ENCODE measurements at places on chromosomes 6 and 20.

GRCh38 chr6:122878796-122879195 lies 89.7 kb downstream of the SMPDL3A start:
- DNase-seq = no peak

DNA sequence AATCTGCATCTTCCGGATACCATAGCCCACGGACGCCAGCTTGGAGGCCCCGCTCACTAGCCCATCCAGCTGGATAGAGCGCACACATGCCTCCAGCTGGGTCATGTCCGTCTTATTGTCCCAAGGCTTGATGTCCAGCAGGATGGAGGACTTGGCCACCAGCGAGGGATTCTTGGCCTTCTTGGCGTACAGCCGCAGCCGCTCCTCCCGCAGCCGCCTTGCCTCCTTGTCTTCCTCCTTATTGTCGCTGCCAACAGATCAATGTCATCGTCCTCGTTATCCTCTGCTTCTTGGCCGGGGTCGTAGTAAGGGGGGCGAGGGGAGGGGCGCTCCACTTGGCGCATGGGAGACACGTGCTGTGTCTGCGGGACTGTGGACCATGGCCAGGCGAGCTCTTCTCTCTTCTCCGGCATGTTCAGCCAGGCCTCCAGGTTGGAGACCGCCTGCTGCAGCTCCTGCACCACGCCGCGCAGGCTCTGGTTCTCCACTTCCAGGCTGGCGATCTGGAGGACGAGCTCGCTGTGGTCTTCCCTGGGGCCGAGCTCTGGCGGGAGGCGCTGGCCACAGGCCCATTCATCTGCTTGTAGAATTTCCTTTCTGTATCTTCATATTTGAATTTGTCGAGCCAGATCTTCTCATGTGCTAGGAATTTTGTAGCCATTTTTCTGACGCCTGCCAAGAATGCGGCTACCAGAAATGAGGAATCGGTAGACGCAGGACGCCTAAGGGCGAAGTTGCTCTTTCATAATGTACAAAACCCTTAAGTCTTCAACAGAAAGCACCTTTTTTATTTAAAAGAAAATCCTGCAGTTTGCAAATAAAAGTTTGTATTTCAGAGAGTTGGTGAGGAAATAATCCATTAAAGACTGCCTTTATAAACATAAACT lies 60.1 kb upstream of the PTPRK start:
- DNase-seq = no peak

DNA sequence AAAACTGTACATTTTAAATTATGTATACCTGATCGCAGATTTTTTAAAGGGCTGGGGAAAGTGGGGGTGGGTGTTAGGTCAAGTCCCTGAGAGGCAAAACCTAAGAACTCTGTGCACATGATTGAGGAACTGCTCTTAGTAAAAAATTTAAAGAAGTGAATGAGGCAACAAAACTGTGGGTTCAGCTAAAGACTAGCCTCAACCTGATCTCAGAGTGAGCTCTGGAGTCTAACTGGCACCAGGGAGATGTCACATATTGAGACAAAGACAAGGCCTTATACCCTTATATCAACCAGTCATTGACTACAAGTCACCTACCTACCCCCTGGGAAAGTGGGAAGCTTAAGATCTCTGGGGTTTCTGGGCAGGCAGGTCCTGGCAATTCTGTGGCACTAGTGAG lies 27.4 kb upstream of the RUNX2 start:
- no peak for DNase-seq

- no peak for DNase-seq
These were observed 102.6 kb downstream of the IBTK start for GRCh38 chr6:82144852-82145340.

DNA sequence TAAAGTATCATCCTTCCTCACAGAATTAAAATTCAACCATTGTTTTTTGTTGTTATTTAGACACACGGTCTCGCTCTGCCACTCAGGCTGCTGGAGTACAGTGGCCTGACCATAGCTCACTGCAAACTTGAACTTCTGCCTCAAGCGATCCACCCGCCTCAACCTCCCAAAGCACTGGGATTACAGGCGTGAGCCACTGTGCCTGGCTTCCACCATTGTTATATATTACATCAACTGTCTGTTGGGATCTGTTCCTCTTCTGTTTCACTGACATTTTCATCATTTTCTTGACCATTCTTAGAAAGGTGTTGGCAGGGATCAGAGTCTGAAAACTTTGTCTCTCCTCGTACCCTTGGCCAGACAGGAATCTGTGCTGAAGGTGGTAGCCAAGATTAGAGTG lies 21.3 kb upstream of the TULP1 start:
- peak; percentile 20 for DNase-seq

DNA sequence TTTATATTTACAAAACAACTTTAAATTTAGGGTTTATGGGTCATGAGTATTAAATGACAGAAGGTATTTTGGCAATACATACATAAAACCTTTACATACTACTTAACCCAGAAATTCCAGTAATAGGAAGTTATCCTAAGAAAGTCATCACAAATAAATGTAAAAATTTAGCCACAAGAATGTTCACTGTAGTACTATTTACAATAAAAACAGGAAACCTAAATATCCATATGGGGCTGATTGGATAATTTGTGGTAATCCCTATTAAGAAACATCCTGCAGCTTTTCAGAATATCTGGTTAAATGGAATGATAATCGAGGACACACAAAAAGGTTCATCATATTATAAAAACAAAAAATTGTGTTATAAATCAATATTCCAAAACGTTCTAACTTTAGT lies 44.4 kb downstream of the TRAM2 start:
- DNase-seq = no peak

DNA sequence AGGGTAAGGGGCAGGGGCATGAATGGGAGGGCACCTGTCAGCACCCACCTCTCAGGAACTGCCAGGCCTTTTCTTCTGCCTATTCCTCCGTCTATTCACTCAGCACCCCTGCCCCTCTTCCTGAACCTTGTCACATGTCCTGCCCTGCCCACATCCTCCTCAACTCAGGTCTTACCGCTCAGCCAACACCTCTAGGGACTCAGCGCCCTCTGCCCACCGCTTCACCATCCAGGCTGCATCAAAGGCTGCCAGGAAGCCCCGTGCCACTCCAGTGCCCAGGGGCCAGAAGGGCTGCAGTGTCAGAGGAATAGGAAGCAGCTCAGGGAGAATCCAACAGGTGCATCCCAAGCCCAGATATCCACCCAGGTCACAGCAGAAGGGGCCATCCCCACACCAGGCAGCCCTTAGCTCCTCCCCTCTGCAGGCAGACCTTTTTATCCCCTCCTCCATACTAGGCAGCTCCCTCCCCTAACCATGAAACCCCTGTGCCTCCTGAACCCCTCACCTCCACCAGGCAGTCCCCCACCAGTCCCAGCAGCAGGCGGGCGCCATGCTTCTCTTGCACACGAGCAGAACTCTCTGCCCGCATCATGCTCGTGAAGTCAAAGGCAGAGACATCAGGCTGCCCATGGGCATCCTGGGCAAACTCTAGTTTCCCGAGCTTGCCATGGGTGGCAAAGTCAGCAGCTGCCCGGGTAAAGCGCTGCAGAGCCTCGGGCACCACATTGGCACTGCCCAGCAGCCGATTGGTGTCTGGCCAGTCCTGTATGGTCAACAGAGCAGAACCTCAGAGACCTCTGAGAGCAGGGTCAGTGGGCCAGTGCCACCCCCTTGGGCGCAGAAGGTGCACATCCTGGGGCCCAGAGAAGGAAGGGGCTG lies 5.5 kb downstream of the MICAL1 start:
- DNase-seq = no peak

- no peak for DNase-seq
These were observed at the start of gene SMIM28 for GRCh38 chr6:138377844-138378243. Gene SMIM28, plus strand, starts transcription at chr6:138377905. Its CDS starts 168 bp downstream, at chr6:138378073.

- no peak for DNase-seq
These were observed 76.9 kb downstream of the GMDS start for GRCh38 chr6:2168480-2168879.

- no peak for DNase-seq
These were observed 932 bp upstream of the EZR start for GRCh38 chr6:158819977-158820622.

- no peak for DNase-seq
These were observed 455.0 kb downstream of the RFPL4B start for GRCh38 chr6:112802144-112802543.

Measured in Karpas-422 (cell line).